ENCODE measurements at places on chromosomes 7 and 10.

DNA sequence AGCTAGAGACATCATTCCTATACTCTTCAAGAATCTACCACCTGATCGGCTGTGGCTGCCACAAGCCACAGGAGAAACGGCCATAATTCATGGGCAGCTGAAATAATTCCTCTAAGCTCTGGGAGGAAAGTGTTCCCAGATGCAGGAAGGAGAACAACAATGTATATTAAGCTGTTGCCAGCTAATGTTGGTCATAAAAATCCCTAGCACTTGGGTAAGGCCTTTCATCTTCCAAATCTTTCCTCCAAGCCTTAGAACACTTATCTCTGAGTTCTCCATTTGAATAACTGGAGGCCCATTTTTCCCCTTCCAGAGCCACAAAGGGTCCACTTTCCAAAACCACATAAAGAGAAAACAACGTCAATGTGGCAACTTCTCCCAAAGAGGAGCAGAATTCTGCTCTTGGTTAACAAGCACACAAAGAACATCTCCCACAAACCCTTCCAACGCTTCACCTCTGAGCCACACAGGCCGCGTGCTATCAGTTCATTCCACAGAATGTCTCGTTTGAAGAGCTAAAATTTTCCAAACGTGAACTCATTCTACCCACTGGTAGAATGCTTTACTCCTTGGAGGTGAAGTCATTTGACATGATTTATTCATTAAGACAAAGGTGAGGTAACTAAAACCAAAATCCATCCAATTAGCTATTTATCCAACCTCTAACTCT lies 11.2 kb downstream of the KCNMA1 start:
- no peak for DNase-seq

GRCh38 chr10:70169011-70169410 lies 1.3 kb downstream of the SAR1A start:
- DNase-seq: no peak

DNA sequence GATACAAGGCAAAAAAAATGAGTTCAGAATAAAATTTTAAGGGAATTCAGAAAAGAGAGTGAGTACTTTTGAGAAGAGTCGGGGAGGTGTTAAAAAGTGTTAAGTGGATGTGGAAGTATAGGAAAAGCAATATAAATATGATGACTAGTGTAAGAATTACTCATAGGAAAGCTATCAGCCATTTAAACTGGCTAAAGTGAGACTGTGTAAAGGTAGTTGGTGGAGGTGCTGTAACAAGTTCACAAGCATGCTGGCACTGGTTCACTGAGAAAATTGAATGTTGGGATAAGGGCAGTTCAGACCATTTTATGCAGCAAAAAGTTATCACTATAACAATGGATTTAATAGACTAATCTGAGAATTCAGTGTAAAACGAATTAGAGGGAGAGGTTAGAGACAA lies 179.0 kb upstream of the DKK1 start:
- DNase-seq: no peak

DNA sequence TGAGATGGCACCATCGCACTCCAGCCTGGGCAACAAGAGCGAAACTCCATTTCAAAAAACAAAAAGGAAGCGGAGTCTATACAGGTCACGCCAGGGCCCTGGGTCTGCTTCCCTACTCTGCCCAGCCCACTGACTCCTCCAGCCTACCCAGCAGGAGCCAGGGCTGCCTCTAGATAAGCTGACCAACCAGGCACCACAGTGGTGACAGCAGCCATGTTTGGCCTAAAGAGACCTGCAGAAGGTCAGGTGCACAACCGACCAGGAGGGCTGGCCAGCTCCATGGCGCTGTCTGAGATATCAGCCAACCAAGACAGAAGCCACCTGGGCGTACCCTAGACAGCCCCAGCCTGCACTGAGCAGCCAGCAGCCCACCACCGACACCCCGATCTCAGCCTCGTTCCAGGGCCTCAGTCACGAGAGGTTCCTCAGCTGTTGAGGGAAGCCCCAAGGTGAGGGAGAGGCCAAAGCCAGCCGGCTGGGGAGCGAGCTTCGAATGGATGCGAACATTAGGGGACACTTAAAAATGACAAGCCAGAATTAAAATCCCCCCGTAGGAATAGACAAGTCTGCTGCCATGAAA lies 24.4 kb upstream of the PWWP2B start:
- DNase-seq: no peak

DNA sequence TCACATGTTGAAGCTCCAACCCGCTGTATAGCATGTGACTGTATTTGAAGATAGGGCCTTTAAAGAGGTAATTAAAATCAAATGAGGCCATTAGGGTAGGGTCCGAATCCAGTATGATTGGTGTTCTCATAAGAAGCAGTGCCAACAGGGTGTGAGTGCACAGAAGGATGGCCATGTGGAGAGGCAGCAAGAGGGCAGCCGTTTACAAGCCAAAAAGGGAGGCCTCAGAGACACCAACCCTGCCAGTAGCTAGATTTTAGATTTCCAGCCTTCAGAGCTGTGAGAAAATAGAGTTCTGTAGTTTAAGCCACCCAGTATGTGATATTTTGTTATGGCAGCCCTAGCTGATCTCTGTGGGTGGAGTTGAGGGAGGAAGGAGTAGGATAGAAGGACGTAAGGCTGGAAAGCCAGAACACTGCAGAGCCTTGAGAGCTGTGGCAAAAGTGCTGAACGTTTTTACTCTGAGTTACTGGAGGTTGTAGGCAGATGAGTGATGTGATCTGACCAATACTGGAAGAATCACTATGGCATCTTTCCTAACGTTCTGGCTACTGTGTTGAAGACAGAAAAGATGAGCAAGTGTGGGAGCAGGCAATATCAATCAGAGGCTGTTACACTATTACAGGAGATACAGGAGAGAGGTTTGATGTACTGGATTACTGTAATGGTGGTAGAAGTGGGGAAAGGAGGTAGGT lies 334.9 kb downstream of the ELMO1 start:
- no peak for DNase-seq

- peak; percentile 80 for DNase-seq
These were observed 82.7 kb upstream of the C1GALT1 start for GRCh38 chr7:7099584-7100014.

GRCh38 chr10:49187950-49188761 lies at the start of gene TMEM273:
Gene TMEM273, minus strand, starts transcription at chr10:49188391. Its CDS starts 55 bp downstream, at chr10:49188336.
- no peak for DNase-seq

GRCh38 chr10:101222683-101223273 lies 6.5 kb downstream of the LBX1 start:
- DNase-seq: no peak

GRCh38 chr10:78600740-78601139 lies 468.0 kb upstream of the ZMIZ1 start:
- DNase-seq: no peak

GRCh38 chr10:21831986-21832820 lies 171.3 kb downstream of the DNAJC1 start:
- no peak for DNase-seq

- DNase-seq: no peak
These were observed 15.5 kb downstream of the AGAP3 start for GRCh38 chr7:151101621-151102396.

GRCh38 chr10:89783406-89783805 lies 82.0 kb downstream of the KIF20B start:
- no peak for DNase-seq

DNA sequence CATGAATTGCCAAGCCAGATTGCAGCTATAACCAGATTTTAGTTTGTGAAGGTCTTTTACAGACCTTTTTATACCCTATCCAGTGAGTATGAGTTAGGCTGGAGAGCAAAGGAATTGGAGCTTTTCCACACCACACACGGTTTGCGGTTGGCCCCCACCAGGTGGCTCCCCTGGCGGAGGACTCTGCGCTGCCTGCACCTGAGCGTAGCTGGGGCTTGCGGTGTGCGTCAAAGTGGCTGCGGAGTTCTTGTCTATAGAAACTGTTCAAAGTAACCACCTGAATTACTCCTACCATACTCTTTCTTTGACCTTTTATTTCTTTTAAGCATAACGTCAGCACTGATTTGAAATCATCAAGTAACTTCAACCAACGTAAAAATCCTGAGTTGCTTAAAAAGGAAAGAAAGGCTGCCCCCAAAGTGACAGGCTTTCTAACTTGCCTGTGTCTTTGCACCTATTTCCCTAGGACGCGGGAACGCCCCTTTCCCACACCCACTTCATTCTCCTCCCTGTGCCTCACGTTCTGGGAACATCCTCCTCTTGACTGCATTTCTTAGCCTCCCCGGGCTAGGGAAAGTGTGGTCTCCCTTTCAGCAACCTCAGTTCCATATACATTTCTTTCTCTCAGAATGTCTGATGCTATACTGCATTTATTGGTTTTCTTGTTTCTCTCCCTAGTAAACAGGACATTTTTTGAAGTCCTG lies 47.6 kb upstream of the TMEM72 start:
- DNase-seq: no peak

DNA sequence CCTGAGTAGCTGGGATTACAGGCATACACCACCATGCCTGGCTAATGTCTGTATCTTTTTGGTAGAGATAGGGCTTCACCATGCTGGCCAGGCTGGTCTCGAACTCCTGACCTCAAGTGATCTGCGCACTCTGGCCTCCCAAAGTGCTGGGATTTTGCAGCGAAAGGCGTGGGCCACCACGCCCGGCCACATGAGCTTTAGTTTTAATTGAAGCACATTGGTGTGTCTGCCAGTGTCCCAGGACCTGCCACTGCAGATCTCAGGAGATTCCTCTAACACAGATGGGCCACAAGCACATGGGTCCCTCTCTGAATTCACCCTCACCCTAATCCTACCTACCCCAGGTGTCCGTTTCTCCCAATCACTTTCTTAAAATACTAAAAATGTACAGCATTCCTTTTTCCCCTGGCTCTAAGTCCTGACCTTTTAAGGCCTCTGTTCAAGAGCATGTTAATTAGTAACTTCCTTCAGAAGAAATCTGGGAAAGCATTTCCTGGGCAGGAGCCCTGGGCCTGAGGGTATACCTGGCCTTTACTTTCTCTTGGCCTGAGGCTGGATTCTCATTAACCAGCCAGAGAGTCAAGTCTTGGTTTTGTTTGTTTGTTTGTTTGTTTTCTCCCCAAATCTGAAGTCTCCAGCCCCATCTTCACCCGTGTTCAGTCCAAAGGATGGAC lies 82.6 kb downstream of the PRPF18 start:
- no peak for DNase-seq

DNA sequence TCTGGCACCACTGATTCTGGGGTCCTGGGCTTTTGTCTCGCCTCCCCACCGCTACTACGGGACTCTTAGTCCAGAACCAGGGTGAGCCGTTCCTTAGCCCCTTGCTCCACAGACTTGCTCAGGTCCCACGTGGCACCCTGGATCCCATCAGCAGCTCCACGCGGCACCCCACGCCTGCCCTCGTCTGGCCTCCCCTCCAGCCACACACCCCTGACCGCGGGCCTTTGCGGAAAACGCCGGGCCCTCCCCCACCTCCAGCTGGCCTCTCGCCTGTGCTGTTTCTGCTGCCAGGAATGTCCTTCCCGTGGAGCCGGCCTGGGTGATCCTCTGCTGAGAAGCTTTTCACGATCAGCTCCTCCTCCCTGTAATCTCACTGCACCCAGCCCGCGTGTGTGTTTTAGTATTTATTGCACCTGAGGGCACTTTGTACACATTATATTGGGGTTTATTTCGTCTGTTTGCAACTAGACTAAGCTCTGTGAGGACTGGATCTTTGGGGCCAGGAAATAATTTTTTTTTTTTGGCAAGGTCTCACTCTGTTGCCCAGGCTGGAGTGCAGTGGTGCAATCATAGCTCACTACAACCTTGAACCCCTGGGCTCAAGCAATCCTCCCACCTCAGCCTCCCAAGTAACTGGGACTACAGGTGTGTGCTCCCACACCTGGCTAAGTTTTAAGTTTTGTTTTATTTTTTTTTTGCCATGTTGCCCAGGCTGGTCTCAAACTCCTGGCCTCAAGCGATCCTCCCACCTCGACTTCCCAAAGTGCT lies 10.5 kb upstream of the TTYH3 start:
- DNase-seq: no peak

- no peak for DNase-seq
These were observed 13.5 kb upstream of the STK17A start for GRCh38 chr7:43569424-43569823.

GRCh38 chr7:120725376-120726039 lies 132.4 kb downstream of the TSPAN12 start:
- peak; percentile 23 for DNase-seq

DNA sequence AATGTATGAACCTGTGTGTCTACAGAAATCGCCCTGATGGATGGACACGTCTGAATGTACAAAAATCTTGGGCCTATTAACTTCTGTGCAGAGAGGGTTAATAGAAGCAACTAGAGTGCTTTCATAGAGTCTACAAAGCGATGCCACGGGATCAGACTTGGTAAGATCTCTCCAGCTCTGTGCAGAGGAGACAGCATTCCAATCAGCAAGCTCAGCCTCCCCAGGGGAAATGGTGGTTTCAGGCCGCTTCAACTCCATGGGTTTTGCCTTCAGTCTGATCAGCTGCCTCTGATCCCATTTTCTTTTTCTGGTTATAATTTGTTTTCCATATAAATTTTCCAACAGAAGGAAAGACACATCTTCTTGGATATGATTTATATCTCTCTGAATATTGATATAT lies 35.1 kb upstream of the COBL start:
- peak; percentile 13 for DNase-seq

DNA sequence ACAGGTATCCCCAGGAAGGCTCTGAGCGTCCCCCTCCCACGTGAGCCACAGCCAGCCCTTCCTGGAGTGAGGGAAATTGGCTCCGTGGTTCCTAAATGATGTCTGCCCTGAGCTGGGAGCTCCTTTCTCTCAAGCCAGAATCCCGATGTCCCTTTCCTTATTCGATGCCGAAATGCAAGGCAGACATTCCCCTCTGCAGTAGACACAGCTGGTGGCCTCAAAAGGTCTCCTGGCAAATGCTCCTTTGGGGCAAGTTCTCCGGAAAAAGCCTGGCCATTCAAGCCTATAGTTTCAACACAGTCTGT lies 98.9 kb downstream of the HIP1 start:
- DNase-seq: no peak

DNA sequence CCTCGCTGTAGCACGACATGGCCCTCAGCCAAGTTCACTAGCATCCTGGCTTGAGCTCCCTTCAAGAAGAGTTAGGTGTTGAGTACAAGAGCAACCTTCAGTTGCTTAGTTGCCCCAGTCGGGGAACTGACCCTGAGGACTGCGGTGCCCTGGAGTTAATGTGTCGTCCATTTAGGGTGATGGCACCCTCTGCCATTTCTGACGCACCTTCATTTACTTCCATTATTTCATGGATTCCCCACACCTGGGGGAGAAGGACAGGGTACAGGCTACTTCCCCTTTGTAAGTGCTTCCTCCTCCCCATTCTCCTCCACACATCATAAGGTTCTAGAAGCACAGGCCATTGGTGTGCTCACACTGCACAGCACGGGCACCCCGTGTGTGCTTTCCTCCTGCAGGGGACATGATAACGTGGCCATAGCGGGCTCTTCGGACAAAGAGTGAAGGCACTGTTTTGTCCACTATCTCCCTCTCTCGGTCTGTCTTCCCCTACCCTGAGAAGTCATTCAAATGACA lies 1.8 kb downstream of the ALOX5 start:
- DNase-seq: no peak

Measured in smooth muscle cell of the brain vasculature (primary cell).